ENCODE measurements at places on chromosomes 6 and 20.

DNA sequence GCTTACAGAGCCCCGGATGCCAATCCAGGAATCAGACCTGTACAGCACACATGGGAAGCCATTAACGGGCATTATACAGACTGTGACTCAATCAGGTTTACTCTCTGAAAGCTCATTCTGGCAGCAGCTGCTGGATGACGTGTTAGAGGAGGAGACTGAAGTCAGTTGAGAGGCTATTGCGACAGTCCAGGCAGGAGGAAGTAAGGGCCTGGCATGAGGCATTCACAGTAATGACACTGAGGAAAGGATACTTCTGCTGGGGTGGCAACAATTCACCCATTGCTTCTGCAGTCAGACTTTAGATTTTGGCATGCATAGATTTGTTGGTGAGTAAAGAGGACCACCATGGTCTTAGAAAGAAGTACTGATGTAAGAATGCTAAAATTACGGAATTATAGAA lies 151.0 kb upstream of the HEY2 start:
- peak; percentile 53 for DNase-seq

DNA sequence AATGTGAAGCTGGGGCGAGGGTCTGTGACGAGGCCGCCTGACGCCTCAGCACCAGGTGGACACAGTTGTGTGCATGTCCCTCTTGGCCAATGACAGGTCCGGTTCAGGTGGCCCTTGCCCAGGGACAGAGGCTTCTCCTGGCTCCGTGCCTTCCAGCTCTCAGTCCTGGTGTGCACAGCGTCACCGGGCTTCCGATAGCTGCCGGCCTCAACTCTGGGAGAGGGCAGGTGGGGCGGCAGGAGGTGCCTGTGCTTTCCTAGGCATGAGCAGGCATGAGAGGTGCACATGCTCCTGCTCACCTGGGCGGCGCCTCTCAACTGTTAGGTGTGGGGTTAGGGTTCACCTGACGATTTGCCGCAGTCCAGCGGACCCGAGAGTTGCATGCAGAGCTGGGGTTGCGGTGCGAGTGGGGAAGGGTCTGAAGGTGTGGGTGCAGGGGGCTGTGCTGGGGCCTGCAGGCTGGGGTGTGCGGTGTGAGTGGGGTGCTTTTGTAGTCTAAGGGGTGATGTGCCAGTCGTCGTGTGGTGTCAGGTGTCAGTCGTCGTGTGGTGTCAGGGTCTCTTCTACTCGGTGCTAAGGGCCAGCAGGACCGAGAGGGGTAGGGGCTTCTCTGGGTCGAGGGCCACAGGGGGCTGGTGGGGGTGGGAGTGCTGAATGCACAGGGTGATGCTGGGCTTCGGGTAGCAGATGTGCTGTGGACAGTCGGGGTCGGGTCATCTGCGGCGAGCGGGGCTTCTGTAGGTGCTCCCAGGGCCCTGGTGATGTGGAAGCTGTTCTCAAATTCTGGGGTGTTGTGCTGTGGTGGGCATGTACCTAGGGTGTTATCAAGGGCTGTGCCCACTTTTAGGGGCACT lies 3.8 kb upstream of the SOX18 start:
- DNase-seq: no peak

GRCh38 chr20:9498322-9498721 lies 16.1 kb upstream of the LAMP5 start:
- no peak for DNase-seq

- no peak for DNase-seq
These were observed 2.4 kb upstream of the CST3 start for GRCh38 chr20:23640018-23640601.

DNA sequence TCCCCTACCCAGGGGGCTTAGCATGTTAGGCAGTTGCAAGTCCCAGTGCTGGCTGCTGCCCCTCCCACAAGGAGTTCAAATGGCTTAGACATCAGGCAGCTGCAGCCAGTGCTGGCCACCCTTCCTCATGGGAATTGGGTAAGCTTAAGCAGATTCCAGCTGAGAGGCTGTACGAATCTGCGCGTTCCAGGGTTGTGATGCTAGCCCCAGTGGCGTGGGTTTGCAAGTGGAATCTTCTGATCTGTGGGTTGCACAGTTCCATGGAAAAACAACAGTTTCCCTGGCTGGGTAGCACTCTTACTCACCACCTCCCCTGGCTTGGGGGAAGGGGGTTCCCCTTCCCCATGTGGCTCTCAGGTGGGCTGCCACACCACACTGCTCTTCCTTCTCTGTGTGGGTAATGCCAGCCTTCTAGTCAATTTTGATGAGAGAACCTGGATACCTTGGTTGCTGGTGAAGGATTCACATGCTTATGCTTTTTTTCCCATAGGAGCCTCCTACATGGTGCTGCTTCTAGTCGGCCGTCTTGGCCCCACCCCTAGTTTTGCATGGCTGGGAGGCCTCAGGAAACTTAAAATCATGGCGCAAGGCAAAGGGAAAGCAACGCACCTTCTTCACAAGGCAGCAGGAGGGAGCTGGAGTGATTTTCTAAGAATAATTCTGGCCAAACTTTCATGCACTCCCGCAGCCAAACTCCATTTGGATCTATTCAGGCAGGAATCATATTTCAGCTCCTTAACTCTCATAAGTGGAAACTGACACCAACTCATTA lies 13.0 kb downstream of the DYNLT2 start:
- no peak for DNase-seq

- peak; percentile 81 for DNase-seq
These were observed 92.1 kb downstream of the TASP1 start for GRCh38 chr20:13546497-13547131.

- peak; percentile 34 for DNase-seq
These were observed 66.5 kb upstream of the PIM1 start for GRCh38 chr6:37103169-37104039.

DNA sequence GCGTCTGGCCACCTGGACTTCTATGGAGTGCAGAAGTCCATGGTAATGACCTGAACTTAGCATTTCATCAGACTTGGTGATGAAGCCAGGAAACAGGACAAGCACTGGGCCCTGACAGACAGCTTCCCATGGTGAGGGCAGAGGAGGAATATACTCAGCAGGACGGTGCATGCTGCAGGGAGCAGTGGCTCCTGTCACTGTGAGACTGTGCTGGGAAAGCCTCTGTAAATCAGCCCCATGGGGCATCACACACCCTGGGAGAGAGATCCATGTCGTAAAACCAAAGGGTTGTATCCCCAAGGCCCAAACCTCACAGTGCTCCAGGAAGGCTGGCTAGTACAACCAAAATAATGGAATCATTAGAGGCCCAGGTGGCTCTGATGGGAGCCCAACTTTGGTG lies 58.7 kb upstream of the PRND start:
- DNase-seq: no peak

- DNase-seq: no peak
These were observed 499.1 kb upstream of the MAN1A1 start for GRCh38 chr6:119848696-119849095.

- no peak for DNase-seq
These were observed 146.2 kb downstream of the ID4 start for GRCh38 chr6:19983374-19983773.

GRCh38 chr20:34689486-34689885 lies 12.6 kb upstream of the PIGU start:
- no peak for DNase-seq

DNA sequence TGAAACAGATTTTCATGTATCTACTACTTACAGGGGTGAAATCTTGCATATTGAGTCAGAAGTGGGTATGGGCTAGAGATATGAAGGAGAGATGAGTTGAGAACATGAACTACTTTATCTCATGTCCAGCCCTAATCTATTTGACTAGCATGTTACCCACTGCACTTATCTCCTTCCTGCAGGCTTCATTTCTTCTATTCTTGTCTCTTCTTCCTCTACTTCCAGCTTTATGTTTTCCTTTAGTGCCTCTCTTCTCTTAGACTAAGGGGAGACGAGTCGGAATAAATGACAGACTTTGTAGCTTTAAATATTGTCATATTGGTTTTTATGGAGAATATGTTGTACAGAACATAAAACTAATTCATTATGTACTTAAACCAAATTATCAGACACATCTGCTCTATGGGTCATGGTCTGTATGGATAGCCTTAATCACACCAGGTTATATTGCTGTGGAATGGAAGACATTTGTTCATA lies 5.3 kb downstream of the RAB32 start:
- no peak for DNase-seq

- DNase-seq: no peak
These were observed 499 bp downstream of the TTI1 start for GRCh38 chr20:38032585-38033329.

GRCh38 chr6:126795161-126795560 lies 323.3 kb upstream of the RSPO3 start:
- DNase-seq: no peak

DNA sequence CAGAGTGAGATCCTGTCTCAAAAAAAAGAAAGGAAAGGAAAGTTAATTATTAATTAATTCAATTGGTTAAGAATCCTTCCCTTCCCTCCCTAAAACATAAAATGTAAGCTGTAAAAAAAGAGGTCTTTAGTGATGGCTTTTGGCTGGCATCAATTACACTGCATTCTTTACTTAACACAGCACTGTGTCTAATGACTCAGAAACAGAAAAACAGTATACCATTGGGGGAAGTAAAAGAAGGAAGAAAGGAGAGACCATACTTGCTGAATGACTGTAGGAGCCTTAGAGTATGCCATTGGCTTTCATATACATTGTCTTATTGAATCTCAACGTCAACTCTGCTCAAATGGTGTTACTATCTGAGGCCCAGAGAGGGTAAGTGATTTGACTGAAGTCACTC lies 18.3 kb upstream of the CITED2 start:
- DNase-seq: no peak

GRCh38 chr20:25247000-25247517 lies 826 bp upstream of the PYGB start:
- peak; percentile 60 for DNase-seq

All from A673 (cell line).